ENCODE measurements at places on chromosomes 11 and 22.

DNA sequence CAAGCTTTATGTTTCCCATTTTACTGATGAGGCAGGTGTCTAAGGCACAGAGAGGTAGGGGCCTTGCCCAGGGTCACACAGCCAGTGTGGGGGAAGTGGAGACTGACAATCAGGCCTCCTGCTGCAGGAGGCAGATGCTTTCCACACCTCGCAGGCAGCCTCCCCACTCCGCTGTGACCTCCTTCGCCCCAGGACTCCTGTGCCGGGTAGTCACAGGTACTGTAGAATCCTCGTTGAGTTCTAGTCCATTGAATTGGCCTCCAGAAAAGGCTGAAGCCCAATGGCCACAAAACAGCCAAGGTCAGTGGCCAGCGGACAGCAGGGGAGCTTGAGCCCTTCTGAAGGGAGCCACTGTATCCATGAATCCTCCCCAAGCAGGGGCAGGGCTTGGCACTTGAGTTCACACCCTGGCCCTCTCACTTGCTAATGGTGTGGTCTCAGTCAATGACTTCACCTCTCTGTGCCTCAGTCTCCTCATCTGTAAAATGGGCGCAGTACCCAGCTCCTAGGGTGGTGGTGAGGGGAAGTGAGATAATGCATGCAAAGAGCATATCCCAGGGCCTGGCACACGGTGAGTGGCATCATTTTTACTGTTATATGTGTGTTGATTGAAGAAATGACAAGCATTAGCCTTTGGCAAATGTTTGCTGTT is 1.1 kb upstream of the FXYD2 start:
- DNase-seq: no peak
- H3K27ac ChIP-seq: no peak overlapping the region
- no peaks in the 10 kb centered on the region for H3K36me3 ChIP-seq
- peaks cover 7% of the 10 kb centered on the region for H3K4me1 ChIP-seq
- H3K4me3 ChIP-seq: no peak overlapping the region
- no peaks in the 10 kb centered on the region for H3K27me3 ChIP-seq

- peaks cover 8% of the 10 kb centered on the region for H3K4me1 ChIP-seq
- H3K4me3 ChIP-seq: no peak overlapping the region
- no peaks in the 10 kb centered on the region for H3K27me3 ChIP-seq
- no peak for DNase-seq
- no peak overlapping the region for H3K27ac ChIP-seq
Observed at GRCh38 chr11:3947061-3947460, 91.6 kb downstream of the STIM1 start.

- H3K4me3 ChIP-seq: no peak overlapping the region
- H3K27me3 ChIP-seq: no peaks in the 10 kb centered on the region
- H3K4me1 ChIP-seq: no peaks in the 10 kb centered on the region
- no peak for DNase-seq
Observed at GRCh38 chr11:95349345-95349942, 118.4 kb upstream of the SESN3 start.

- no peaks in the 10 kb centered on the region for H3K4me1 ChIP-seq
- H3K36me3 ChIP-seq: no peaks in the 10 kb centered on the region
- H3K27ac ChIP-seq: no peak overlapping the region
- no peak for DNase-seq
Observed at GRCh38 chr11:35282221-35282882, 137.0 kb downstream of the SLC1A2 start.

GRCh38 chr22:34669001-34669400 is 397.0 kb upstream of the ISX start:
- no peak overlapping the region for H3K27ac ChIP-seq
- DNase-seq: no peak
- no peak overlapping the region for H3K4me3 ChIP-seq
- no peaks in the 10 kb centered on the region for H3K36me3 ChIP-seq
- no peaks in the 10 kb centered on the region for H3K4me1 ChIP-seq

GRCh38 chr11:17548444-17548843 is 1.4 kb downstream of the OTOG start:
- no peaks in the 10 kb centered on the region for H3K27me3 ChIP-seq
- no peak for DNase-seq
- H3K36me3 ChIP-seq: no peaks in the 10 kb centered on the region
- no peak overlapping the region for H3K4me3 ChIP-seq
- no peak overlapping the region for H3K27ac ChIP-seq

DNA sequence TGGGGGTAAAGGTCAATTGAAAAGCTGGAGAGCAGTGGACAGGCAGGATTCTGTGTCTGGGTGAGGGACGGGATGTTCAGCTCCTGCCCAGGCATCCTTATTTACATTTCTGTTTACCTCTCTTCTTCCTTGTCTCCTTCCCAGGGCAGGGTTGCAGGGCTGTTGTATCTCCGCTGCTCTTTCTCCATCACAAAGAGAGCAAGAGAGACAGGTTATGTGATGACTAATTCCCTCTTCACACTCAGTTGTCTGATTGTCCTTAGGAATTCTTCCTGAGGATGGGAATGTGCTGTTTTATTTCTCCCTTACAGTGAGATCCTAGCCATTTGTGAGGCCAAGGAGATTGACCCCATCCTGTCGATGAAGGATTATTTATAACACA is 104.9 kb downstream of the VPREB1 start:
- no peaks in the 10 kb centered on the region for H3K36me3 ChIP-seq
- no peak overlapping the region for H3K27ac ChIP-seq
- H3K4me3 ChIP-seq: no peak overlapping the region
- no peaks in the 10 kb centered on the region for H3K4me1 ChIP-seq

DNA sequence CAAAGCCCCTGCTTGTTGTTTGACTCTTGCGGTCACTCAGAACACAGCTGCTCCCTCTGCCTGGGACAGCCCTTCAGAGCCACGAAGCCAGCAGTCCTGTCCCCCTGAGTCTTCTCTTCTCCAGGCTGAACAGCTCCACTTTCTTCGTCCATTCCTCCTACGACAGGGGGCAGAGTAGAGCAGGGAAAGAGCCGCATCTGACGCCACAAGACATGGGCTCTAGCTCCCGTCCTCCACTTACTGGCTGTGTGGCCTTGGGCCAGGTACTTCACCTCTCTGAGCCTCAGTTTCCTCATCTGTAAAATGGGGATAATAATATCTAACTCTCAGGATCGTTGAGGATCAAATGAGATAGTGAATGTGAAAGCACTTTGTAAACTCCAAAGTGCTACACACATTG is 29.9 kb downstream of the CHRDL2 start:
- no peak overlapping the region for H3K4me3 ChIP-seq
- no peaks in the 10 kb centered on the region for H3K27me3 ChIP-seq
- H3K27ac ChIP-seq: no peak overlapping the region
- no peaks in the 10 kb centered on the region for H3K36me3 ChIP-seq
- peaks cover 8% of the 10 kb centered on the region for H3K4me1 ChIP-seq
- DNase-seq: peak; percentile 52

DNA sequence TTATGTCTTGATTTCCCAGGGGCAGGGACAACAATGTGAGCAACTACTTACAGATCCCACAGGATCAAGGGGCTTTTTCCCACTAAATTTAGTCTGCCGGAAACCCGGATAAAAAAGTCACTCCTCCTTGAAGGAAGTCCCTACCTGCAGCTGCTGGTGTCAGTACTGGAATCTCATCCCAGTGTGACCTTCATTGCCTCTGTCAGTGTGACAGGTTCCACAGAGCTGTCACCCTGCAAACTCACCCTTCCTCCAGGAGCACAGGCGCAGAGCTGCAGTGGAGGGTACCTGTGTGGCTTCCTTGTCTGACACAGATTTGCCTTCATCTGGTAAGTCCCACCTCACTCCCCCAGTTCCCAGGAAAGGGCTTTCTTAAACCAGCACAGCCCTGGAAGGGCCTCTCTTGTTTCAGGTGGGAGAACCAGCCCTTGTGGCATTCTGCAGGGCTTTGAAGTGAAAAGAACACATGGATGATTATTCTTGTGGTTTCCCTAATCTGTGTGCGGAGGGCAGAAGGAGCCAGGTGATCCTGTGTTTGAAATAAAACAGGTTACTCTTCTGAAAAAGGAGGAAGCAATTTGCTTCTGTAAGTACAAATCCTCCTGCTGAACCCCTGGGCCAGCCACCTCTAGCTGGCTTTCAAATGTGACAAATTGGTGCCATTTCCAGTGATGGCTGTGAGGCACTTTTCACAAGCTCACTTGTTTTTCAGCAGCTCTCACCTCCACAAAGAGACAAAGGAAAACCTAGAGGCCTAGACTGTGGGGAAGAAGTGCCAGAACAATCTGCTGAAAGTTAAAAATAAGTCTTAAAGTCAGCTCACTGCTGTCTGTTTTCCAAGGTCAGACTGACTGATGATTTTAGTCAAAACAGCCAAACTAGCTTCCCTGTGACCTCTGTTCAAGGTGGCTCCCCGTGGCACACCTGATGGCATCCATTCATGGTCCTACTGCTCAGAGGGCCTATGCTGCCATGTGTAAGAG is 9.2 kb upstream of the PRSS23 start:
- no peaks in the 10 kb centered on the region for H3K36me3 ChIP-seq
- H3K27me3 ChIP-seq: no peaks in the 10 kb centered on the region
- H3K27ac ChIP-seq: peak overlapping the region; percentile 45
- no peak for DNase-seq

GRCh38 chr22:44968736-44969135 is 41.1 kb downstream of the PHF21B start:
- H3K4me1 ChIP-seq: peaks cover 4% of the 10 kb centered on the region
- H3K27ac ChIP-seq: no peak overlapping the region
- no peaks in the 10 kb centered on the region for H3K36me3 ChIP-seq

DNA sequence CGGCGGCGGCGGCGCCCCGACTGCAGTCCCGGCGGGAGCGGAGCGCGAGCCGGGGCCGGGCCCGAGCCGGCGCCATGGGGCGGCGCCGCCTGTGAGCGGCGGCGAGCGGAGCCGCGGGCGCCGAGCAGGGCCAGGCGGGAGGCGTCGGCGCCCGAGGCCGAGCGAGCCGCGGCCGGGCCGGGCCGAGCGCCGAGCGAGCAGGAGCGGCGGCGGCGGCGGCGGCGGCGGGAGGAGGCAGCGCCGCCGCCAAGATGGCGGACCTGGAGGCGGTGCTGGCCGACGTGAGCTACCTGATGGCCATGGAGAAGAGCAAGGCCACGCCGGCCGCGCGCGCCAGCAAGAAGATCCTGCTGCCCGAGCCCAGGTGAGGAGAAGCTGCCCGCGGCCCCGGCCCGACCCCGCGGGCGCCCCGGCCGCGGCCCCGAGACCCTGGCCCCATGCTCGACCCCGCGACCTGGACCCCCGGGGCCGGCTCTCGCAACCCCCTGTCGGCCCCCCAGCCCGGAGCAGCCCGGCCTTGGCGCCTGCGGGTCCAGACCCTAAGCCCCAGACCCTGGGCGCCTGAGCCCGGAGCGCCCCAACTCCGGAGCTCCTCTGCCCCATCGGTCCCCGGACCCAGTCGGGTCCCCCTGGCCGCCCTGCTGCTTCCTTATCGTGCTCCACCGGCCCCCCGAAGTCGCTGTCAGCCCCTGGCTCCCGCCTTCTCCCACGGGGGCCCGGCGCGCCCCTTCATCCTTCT is at the start of gene GRK2:
TSS of gene GRK2 (plus strand) at position 25 of the 739 bp plus-strand sequence. CDS start at position 252, 227 bp downstream.
- DNase-seq: peak; percentile 39
- peaks cover 11% of the 10 kb centered on the region for H3K36me3 ChIP-seq

DNA sequence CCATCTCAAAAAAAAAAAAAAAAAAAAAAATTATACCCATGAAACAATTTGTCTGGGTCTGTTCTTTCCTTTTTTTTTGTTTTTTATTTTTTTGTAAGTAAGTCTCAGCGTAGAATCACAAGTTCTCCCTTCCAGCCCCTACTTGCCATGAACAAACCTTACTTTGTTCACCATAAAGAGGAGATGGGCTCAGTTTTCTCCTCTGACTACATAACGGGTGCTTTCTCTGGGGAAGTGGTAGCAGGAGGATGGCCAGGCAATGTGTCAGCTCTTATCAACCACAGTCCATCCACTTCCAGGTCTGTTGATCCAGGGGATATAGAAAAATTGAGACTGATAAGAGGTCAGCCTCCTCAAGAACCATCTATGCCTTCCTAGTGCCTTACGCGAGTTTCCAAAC is 11.0 kb downstream of the ASCC2 start:
- no peak overlapping the region for H3K4me3 ChIP-seq
- no peaks in the 10 kb centered on the region for H3K27me3 ChIP-seq
- no peak for DNase-seq
- no peaks in the 10 kb centered on the region for H3K4me1 ChIP-seq

GRCh38 chr11:25860677-25861450 is 471.1 kb upstream of the ANO3 start:
- H3K36me3 ChIP-seq: no peaks in the 10 kb centered on the region
- no peak overlapping the region for H3K27ac ChIP-seq
- no peaks in the 10 kb centered on the region for H3K4me1 ChIP-seq
- no peak for DNase-seq

DNA sequence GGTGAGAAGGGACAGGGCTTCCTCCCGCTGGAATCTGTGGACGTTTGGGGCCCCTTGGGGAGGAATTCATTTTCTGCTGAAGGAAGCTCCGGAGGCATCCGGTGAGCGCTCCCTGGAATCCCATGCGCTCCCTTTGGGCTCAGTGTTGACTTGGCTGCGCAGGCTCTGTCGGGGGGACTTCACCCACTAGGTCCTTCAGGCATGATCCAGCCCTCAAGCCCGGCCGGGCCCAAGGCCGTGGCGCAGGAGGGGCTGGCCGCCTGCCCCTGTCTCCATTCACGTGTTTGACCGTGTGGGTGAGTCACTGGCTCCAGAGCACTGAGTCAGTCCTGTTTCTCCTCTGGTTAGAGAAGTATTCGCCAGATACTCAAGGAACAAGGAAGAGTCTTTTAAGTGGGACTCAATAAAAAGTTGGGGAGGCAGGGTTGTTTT is 1.4 kb downstream of the CTTN start:
- DNase-seq: peak; percentile 90
- H3K27me3 ChIP-seq: no peaks in the 10 kb centered on the region
- H3K4me1 ChIP-seq: peaks cover 18% of the 10 kb centered on the region
- H3K4me3 ChIP-seq: peak overlapping the region; percentile 99
- H3K27ac ChIP-seq: peak overlapping the region; percentile 85
- H3K36me3 ChIP-seq: peaks cover 2% of the 10 kb centered on the region

DNA sequence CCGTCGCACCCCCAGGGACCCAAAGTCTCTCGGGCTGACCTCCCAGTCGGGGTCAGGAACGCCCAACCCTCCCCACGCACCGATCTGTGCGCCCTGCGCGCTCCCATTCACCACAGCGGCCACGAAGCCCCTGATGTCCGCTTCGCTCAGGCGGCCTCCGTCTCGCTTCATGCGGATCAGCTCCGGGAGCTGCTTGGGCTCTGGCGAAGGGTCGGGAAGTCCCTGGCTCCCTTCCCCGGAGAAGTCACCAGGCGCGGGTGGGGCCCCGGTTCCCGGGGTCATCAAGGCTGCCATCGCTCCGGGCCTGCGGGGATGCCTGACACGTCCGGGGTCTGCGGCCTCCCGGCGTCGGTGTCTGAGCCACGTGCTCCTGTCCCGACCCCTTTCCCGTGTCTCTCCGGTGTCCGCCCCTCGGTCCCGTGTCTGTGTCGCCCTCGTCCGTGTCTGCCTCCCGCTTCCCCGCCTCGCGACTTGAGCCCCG is 356 bp downstream of the TYMP start:
- DNase-seq: no peak
- peaks cover 27% of the 10 kb centered on the region for H3K4me1 ChIP-seq
- H3K27ac ChIP-seq: no peak overlapping the region
- no peaks in the 10 kb centered on the region for H3K27me3 ChIP-seq
- H3K4me3 ChIP-seq: peak overlapping the region; percentile 55

DNA sequence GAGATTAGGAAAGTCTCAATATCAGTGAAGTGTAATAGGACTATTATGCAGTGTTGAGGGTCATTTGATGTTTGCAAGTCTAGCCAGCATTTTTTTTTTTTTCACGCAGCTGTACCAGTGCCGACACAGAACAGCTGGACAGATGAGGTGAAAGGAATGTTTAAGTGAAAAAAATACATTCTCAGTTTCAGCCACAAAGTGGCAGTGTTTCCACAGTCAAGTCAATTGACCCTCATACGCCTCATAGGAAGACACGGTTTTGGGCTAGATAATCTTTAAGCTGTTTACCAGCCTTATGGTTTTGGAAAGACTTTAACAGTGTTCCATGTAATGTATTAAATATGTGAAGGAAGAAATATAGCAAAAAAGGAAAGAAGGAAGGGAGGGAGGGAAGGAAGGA is 349.9 kb upstream of the ANO3 start:
- no peak overlapping the region for H3K4me3 ChIP-seq
- peak; percentile 36 for DNase-seq
- no peaks in the 10 kb centered on the region for H3K36me3 ChIP-seq
- no peaks in the 10 kb centered on the region for H3K27me3 ChIP-seq
